ENCODE measurements at places on chromosomes 16 and 17.
A peak's percentile ranks its signal among the peaks of the same experiment; 100 is the strongest.

- DNase-seq: no peak
Observed at GRCh38 chr16:69225121-69225520, 38.2 kb downstream of the SNTB2 start.

- DNase-seq: no peak
Observed at GRCh38 chr17:82489117-82489516, 30.4 kb upstream of the FOXK2 start.

- DNase-seq: no peak
Observed at GRCh38 chr16:85179344-85180046, 67.2 kb upstream of the CIBAR2 start.

GRCh38 chr16:1153480-1154160 lies 714 bp downstream of the CACNA1H start:
- DNase-seq: no peak

DNA sequence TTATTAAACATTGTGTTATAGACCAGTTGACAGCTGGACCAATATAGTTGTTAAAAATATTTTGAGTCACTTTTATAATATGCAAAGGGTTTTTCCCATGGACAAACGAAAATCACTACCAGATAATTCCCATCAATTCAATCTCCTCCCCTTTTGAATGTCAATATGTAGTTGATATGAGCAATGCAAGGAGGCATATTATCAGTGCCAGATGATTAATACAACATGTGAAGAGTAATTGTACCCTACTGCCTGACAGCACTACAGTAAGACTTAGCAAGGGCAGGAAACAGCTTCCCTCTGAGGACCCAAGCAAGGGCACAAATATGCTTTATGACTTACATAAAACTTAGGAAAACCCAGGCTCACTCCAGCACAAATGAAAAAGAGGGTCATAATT lies 17.3 kb downstream of the KANSL1 start:
- DNase-seq: no peak

GRCh38 chr17:28896884-28897768 lies at the start of gene FLOT2:
Gene FLOT2, minus strand, starts transcription at chr17:28897733. Its CDS starts 159 bp downstream, at chr17:28897574.
- peak; percentile 58 for DNase-seq

GRCh38 chr16:2208308-2208707 lies 2.4 kb downstream of the BRICD5 start:
- no peak for DNase-seq

- no peak for DNase-seq
Observed at GRCh38 chr16:52817696-52818095, 235.0 kb downstream of the CHD9NB start.

GRCh38 chr17:78101112-78101511 lies 27.4 kb downstream of the TMC6 start:
- DNase-seq: no peak

DNA sequence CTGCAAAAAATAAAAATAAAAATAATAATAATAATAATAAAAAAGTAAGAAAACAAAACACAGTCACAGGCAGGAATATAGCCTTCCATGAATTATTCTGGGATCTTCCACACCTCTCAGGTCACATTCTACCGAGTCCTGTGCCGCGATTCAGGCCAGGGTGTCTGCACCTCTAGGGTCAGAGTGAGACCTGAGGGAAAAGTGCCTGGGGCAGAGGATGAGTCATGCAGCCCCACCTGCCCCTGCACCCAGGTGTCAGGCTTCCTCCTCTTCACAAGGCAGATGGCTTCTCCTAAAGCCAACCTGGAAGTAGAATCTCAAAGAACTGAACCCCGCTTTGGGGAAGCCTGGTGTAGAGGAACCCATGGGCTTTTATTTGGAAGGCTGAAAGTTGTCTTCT lies 283.7 kb downstream of the CPPED1 start:
- DNase-seq: no peak

DNA sequence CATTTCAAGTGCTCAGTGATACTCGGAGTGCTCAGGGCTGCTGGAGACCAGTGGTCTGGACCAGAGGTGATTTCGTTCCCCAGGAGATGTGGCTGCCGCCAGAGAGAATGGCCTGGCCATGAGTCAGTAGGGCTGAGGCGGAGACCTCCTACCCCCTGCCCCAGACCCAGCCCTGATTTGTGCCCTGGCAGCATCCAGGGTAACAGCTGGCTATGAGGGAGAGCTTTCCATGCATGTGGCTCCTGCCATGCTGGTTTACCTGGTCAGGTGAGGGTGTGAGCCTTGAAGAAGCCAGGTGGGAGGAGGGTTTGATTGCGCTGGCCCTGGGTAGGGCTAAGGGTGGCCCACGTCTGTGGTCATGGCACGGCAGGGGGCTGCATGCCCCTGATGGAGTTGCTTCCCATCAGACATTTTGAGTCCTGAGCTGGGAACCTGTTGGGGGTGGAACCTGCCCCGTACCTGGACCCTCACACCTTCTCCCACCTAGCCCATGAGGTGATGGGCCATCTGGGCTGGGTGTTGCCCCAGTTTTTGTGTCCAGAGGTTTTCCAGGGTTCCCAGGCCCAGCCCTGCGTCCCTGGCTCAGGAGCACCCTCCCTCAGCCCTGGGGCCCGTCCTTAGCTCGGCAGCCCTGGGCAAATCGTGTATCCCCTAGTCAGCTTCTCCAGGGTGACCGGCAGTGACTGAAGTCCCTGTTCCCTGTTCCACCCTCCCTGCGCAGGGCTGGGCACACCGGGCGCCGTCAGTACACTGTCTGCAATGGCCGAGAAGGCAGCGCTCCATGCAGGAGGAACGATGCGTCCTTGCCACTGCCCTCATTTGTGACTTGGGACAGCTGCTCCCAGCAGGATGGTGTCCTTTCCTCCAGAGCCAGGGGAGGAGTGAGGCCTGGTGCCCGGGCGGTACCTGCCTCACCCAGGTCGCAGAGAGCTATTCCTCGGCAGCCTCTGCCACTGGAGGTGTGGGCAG lies 9.0 kb upstream of the CSNK1D start:
- DNase-seq: no peak

DNA sequence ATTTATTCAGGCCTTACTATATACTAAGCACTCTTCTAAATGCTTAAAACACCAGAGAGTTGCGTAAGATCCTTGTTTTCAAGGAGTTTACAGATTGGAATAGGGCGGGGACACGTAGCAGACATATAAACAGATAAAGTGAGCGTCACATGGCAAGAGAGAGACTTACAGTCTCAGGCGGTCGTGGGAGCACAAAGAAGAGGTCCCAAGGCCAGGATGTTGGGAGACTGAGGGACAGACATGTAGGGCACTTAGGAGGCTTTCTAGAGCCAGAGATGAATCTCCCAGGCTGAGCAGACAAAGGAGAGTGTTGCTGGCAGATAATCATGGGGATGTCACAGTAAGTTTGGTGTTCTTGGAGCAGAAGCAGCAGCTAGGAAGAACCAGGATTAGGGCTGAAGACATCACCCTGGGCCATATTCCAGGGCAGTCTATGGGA lies 119.1 kb upstream of the ANKFN1 start:
- no peak for DNase-seq

GRCh38 chr16:1712791-1713261 lies 6.8 kb downstream of the MAPK8IP3 start:
- DNase-seq: no peak

GRCh38 chr17:59353106-59353854 lies 21.8 kb downstream of the YPEL2 start:
- DNase-seq: no peak

DNA sequence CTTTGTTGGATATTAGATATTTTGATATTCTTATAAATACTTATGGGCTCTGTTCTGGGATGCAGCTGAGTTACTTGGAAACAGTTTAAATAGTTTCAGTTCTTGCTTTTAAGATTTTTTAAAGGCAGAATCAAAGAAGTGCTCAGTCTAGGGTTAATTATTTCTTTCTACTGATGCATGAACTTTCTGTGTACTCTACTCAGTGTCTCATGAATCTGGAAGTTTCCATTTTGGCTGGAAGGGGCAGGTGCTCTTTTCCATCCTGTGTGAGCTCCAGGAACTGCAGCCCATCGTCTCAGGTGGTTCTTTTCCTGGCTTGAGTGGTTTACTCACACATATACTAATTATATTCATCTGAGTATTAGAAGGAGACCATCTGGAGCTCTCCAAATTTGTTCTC lies 61.1 kb upstream of the CPHXL start:
- no peak for DNase-seq

GRCh38 chr17:74862108-74862901 lies 2.6 kb upstream of the GRIN2C start:
- peak; percentile 73 for DNase-seq

DNA sequence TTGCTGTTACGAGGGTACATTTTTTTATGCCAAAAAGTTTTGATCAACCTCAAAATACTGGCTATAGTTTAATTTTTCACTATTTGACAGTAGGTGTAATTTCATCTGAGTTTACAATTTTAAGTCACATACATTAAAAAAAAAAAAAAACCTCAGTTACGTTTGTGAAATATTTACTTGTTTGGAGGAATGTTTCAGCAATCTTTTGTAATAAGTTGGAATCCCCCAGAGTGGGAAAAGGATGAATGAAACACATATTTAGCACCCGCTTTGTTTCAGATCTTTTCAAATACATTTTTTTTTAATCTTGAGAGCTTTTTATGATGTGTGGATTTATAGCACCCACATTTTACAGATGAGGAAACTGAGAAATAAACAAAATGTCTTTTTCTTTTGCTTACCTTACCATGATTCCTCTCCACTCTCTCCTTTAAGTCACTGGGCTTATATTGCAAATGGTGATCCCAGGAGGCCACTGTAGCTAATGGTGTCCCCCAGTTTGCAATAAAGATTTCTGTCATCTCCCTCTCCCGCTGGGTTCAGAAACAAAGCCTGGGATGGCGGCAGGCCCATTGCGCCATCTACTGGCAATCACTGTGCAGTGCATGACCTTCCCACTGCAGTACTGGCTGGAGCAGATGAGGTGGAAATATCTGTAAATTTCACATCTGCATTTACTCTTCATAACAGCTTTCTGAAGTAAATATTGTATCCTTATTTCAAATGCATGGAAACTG lies 27.7 kb downstream of the TBC1D3B start:
- DNase-seq: peak; percentile 78

DNA sequence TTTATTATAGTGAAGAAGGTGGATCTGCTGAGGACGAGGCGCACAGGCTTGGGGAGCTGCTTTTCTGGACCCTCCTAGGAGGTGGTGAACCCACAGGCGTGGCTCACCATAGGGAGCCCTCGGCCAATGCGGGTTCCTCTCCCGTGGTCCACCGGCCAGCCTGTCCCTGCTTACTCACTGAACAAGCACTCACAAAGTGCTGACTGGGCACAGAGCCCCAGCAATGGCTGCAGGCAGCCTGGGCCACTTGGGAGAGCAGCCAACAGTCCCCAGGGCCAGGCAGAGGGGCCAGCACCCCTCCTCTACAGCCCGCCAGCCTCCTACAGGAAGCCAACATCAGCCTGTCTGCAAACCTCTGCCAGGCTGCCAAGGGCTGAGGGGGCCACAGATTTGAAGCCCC lies 19.1 kb upstream of the NCBP3 start:
- DNase-seq: no peak

DNA sequence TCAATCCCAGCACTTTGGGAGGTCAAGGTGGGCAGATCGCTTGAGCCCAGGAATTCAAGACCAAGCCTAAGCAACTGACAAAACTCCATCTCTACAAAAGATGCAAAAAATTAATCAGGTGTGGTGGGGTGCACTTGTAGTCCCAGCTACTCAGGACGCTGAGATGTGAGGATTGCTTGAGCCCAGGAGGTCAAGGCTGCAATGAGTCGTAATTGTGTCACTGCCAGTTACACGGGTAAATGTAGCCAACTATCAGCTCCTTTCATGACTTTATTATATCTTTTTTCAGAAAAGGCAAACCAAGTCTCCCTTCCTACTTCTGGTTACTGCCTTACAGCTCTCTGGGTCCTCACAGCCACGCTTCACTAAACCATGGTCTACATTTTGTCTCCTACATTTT lies 4.0 kb downstream of the SDF2 start:
- DNase-seq: no peak

GRCh38 chr16:3059041-3059722 lies 6.3 kb upstream of the IL32 start:
- peak; percentile 89 for DNase-seq

DNA sequence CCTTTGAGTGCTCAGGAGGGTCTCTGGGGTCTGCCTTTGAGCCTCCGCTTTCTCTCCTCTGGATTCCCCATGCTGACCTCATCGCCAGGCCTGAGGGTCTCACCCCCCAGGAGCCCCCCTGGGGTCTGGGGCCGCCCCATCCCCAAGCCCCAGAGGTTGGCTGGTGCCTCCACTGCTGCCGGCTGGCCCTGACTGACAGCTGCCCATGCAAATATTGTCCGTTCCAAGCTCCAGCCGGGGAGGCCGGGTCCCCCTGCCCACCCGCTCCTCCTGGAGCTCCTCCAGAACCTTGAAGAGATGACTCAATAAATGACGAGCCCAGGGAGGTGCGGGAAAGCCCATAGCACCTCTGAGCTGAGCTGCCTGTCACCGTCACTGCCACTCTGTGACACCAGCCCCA lies 173.8 kb downstream of the RBFOX3 start:
- no peak for DNase-seq

DNA sequence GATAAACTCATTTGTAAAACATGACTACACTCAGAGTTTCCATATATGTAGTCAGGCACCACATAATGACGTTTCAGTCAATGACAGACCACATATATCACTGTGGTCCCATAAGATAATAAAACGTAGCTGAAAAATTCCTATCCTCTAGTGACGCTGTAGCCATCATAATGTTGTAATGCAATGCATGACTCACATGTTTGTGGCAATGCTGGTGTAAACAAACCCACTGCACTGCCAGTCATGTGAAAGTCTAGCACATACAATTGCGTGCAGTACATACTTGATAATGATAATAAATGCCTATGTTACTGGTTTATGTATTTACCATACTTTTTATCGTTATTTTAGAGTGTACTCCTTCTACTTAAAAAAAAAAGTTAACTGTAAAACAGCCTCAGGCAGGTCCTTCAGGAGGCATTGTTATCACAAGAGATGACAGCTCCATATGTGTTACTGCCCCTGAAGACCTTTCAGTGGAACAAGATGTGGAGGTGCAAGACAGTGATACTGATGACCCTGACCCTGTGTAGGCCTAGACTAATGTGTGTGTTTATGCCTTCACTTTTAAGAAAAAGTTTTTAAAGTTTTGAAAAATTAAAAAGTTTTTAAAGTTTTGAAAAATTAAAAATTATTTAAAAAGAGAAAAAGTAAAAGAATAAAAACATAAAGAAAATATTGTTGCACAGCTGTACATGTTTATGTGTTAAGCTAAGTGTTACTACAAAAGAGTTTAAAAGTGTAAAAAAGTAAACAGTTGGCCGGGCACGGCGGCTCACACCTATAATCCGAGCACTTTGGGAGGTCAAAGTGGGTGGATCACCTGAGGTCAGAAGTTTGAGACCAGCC lies 9.0 kb downstream of the STAT5B start:
- peak; percentile 75 for DNase-seq

GRCh38 chr17:57121308-57122042 lies 36.4 kb downstream of the AKAP1 start:
- no peak for DNase-seq

DNA sequence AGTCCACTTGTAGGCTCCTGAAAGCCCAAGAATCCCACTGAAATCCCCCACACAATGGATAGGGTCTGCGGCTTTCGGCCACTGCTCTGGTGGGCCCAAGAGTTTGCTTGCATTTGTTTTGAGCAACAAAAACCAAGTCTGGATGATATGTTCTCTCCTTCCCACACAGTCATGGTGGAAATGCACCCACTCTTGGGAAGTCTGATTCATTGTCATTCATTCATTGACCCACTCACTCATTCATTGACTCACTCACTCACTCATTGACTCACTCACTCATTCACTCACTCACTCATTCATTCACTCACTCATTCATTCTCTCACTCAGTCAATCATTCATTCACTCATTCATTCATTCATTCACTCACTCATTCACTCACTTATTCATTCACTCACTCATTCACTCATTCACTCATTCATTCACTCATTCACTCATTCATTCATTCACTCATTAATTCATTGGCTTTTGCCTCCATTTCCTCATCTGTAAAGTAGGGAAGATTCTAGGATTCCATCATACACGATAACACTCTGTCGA lies 2.2 kb upstream of the CA5A start:
- no peak for DNase-seq

All from CD4-positive, alpha-beta T cell treated with Interleukin-4 for 1 hour (primary cell).